ENCODE measurements at places on chromosomes 1 and 21. TPM values are rescaled to one million over a fixed set of nuclear protein-coding genes. Genes with fewer than 3 reads are reported as not detected.
A peak's percentile ranks its signal among the peaks of the same experiment; 100 is the strongest.

The ESPN gene
- 0.89 TPM for total RNA-seq

The RNPC3 gene
- 20.6 TPM for total RNA-seq

DNA sequence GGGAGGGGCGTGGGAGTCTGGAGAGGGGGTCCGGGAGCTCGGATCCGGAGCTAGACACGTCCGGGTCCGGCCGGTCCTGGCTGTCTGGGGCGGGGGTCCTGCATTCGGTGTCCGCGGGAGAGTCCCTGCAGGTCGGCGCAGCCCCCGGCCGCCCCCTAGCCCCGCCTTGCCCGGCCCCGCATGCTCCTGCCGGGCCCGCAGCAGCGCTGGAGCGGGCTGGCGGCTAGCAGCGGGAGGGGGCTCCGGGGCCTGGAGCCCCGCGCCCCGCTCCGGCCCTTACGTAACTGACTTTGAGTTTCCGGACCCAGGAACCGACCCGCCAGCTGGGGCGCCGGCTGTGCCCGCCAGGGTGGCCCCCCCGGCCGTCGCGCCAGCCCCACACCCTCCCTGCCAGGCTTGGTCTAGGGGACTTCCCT lies 26.9 kb upstream of the EPB41 start:
- H3K27me3 ChIP-seq, result no peaks in the 10 kb centered on the region
- no peaks in the 10 kb centered on the region for H3K36me3 ChIP-seq
- H3K27ac ChIP-seq, result peak overlapping the region; percentile 96
- H3K4me1 ChIP-seq, result peaks cover 46% of the 10 kb centered on the region
- DNase-seq, result peak; percentile 46

DNA sequence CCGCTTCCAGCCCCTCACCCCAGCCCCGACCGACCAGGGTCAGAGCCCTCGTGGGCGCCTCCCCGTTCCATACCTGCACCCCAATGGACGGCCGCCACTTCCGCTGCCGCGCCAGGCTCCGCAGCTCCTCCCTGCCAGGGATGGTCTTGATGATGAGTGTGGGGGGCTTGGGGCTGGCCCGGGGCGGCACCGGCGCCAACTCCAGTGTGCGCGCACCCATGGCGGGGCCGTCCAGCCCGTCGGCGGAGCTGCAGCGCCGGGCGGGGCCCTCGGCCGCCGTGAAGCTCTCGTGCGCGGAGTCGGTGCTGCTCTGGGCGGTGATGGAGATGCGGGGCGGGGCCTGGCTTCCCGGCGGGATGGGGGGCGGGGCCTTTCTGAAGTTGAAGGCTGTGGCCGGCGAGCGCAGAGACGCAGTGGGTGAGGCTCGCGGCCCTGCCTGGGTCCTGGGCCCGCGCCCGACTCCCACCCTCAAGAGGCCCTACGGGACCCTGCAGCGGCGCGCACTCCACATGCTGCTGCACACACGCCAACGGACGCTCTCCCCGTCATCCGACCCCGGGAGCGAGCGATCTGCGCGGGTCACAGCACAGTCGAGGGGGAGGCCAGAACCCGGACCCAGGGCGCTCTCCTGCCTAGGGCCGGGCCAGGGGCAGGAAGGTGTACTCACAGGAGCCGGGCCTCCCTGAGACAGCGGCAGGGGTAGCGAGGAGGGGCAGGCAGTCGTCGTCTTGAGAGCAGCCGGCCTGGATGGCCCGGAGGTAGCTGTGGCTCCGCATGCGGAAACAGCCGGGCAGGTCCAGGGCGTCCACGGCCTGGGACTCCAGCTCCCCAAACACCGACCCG lies 26.1 kb upstream of the SMIM12 start:
- H3K4me1 ChIP-seq, result peaks cover 5% of the 10 kb centered on the region
- H3K4me3 ChIP-seq, result peak overlapping the region; percentile 57
- peaks cover 55% of the 10 kb centered on the region for H3K27me3 ChIP-seq
- H3K27ac ChIP-seq, result no peak overlapping the region
- DNase-seq, result peak; percentile 65

The FAM177B gene
- not detected for total RNA-seq

DNA sequence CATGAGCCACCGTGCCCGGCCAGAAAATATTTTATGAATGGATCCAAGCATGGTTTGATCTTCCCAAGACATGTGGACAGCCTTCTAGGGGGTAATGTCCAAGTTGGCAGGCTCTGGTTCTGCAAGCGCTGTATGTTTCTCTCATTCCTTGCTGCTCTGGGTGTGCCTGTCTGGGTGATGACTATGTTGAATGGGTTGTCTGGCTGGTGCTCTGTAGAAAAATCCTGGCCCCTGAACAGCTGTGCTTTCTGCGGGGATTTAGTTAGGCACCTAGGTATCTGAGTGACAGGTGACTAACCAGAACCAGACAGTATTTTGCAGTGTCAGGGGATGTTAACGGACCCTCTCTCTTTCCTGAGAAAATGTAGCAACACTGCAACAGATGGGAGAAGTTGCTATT lies 14.1 kb downstream of the HUNK start:
- H3K27me3 ChIP-seq, result no peaks in the 10 kb centered on the region
- H3K36me3 ChIP-seq, result no peaks in the 10 kb centered on the region
- DNase-seq, result no peak
- H3K4me1 ChIP-seq, result no peaks in the 10 kb centered on the region
- H3K27ac ChIP-seq, result no peak overlapping the region
- H3K4me3 ChIP-seq, result no peak overlapping the region

DNA sequence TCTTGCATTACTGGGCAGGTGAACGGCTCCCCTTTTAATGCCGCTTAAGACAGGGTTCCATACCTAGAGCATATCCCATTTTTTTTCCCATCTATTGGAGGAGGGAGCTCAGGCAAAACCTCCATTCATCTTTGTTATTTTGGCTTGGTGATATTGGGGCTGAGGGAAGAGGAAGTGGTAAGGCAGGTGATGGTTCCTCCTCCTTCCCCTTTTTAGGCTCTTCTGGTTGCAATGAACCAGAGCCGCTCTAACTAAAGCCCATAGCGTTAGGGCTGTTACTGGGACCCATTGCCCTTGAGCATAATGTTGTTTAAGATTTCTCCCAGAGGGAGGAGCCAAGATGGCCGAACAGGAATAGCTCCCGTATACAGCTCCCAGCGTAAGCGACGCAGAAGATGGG lies 21.1 kb downstream of the PYHIN1 start:
- no peak for DNase-seq
- peaks cover 58% of the 10 kb centered on the region for H3K36me3 ChIP-seq
- H3K4me1 ChIP-seq, result peaks cover 7% of the 10 kb centered on the region
- no peaks in the 10 kb centered on the region for H3K27me3 ChIP-seq

- H3K4me1 ChIP-seq, result peaks cover 30% of the 10 kb centered on the region
- H3K27me3 ChIP-seq, result no peaks in the 10 kb centered on the region
- H3K36me3 ChIP-seq, result peaks cover 43% of the 10 kb centered on the region
- H3K4me3 ChIP-seq, result no peak overlapping the region
- no peak for DNase-seq
Observed at GRCh38 chr1:153647346-153647714, 11.2 kb upstream of the SNAPIN start.

The MSH4 gene
- 0.38 TPM for total RNA-seq

GRCh38 chr1:205791568-205792180 lies 16.4 kb upstream of the RAB29 start:
- H3K4me1 ChIP-seq, result no peaks in the 10 kb centered on the region
- no peaks in the 10 kb centered on the region for H3K27me3 ChIP-seq
- peak; percentile 72 for DNase-seq
- H3K27ac ChIP-seq, result no peak overlapping the region

DNA sequence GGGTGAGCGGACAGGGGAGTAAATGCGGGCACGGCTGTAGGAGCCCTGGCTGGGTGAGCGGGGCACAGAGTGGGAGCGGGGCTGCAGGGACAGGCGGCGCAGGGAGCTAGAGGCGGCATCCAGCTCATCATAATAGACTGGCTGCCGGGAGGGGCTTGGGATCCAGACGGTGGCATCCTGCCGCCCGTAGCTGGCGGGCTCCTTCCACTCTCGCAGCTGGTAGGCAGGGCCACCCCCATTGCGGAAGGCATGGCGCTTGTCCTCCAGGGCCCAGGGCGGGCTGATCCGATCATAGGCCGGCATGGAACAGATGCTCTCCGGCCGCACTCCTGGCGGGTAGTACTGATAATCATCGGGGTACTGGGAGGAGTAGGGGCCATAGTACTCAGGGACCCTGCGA lies 43.7 kb upstream of the GOLT1A start:
- DNase-seq, result no peak
- no peaks in the 10 kb centered on the region for H3K36me3 ChIP-seq
- H3K4me3 ChIP-seq, result no peak overlapping the region
- H3K4me1 ChIP-seq, result no peaks in the 10 kb centered on the region
- H3K27me3 ChIP-seq, result peaks cover 3% of the 10 kb centered on the region

DNA sequence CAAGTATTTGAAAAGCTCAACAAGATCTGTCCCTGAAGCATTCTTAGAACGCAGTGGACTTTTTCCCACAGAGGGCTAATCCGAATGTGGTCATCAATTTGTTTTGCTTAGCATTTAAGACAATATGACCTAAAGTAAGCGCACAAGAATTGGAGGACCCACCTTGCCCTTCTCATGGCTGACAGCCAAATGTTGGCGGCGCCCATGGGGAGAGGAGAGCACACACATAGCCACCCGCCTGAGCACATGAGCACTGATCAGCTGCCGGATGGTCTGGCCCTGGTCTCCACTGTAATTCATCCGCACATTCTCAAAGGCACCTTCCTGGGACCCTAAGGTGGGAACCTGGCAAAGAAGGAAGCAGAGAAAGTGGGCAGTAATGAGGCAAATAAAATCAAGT lies 52.4 kb downstream of the UBR4 start:
- no peak overlapping the region for H3K4me3 ChIP-seq
- no peaks in the 10 kb centered on the region for H3K27me3 ChIP-seq

The TNNT2 gene
- not detected for total RNA-seq

The CDK11A gene
- total RNA-seq, result 100 TPM

GRCh38 chr1:36570478-36571060 lies 87.9 kb upstream of the CSF3R start:
- no peak for DNase-seq
- no peaks in the 10 kb centered on the region for H3K4me1 ChIP-seq
- no peaks in the 10 kb centered on the region for H3K36me3 ChIP-seq
- H3K27me3 ChIP-seq, result peaks cover 18% of the 10 kb centered on the region
- no peak overlapping the region for H3K27ac ChIP-seq

- no peak overlapping the region for H3K27ac ChIP-seq
- H3K27me3 ChIP-seq, result no peaks in the 10 kb centered on the region
- peak overlapping the region; percentile 87 for H3K4me3 ChIP-seq
- peaks cover 17% of the 10 kb centered on the region for H3K36me3 ChIP-seq
- peaks cover 53% of the 10 kb centered on the region for H3K4me1 ChIP-seq
Observed at GRCh38 chr1:15522551-15522950, 1.5 kb downstream of the CASP9 start.

DNA sequence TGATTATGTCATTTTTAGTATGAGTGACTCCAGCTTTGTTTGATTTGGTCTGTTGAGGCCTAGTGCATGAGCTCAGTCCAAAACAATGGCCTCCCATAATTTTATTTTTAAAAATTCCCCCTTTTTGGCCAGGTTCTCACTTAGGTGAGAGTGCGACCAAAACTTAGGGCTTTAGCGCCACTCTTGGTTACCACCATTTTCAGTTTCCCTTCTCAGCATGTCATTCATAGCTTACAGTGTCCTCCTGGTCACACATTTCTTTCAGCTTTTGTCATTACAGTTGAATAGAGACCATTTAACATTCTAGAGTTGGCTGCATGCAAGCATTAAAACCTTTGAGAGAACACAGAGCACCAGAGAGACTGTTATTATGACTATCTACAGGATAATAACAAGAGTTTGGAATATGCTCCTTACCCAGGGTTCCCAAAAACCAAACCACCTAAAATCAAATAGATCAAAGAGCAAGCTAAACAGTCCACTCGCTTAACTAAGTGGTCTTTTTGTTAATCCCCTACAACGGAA lies 85.4 kb downstream of the TLR5 start:
- DNase-seq, result no peak
- no peaks in the 10 kb centered on the region for H3K36me3 ChIP-seq
- peaks cover 2% of the 10 kb centered on the region for H3K27me3 ChIP-seq
- H3K4me3 ChIP-seq, result no peak overlapping the region

The KCNK2 gene
- total RNA-seq, result not detected

- DNase-seq, result no peak
- no peaks in the 10 kb centered on the region for H3K36me3 ChIP-seq
- H3K4me3 ChIP-seq, result no peak overlapping the region
Observed at GRCh38 chr21:43764576-43765495, 11.3 kb downstream of the CSTB start.

The KCNA2 gene
- 2.4 TPM for total RNA-seq

All from activated CD8-positive, alpha-beta memory T cell treated with anti-CD3 and anti-CD28 coated beads, Interleukin-2, amount 10 ng/mL, durations not matched to agents 7 days and 5 days (primary cell).